GM10248 (cell line): ENCODE measurements at places on chromosomes 13 and 19.

GRCh38 chr13:109387471-109387870, 398.9 kb downstream of the IRS2 start:
- no peak for DNase-seq

- DNase-seq, result no peak
Observed at GRCh38 chr13:90375851-90376250, 971.6 kb upstream of the MIR17HG start.

- DNase-seq, result no peak
Observed at GRCh38 chr13:109427148-109427547, 359.2 kb downstream of the IRS2 start.

DNA sequence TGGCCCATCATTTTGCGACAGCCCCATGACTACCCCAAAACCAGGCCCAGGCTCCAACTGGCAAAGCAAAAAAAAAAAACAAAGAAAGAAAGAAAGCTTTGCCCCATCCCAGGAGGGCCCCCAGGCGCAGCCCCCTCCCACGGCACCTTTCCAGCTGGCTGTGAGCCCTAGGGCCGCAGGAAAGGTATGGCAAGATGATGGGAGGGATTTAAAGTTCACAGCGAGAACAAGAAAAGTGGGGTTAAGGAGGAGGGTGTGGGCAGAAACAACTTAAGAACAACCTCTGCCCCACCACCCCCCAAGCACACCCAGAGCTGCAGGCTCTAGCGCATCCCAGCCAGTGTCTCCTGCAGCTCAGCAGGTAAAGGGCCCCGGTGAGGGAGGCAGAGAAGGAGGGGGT, at the start of gene CYP2F1:
CYP2F1 (plus strand) TSS at position 301 of the 400 bp plus-strand sequence. CDS start 1,757 bp downstream, outside the sequence.
- no peak for DNase-seq

DNA sequence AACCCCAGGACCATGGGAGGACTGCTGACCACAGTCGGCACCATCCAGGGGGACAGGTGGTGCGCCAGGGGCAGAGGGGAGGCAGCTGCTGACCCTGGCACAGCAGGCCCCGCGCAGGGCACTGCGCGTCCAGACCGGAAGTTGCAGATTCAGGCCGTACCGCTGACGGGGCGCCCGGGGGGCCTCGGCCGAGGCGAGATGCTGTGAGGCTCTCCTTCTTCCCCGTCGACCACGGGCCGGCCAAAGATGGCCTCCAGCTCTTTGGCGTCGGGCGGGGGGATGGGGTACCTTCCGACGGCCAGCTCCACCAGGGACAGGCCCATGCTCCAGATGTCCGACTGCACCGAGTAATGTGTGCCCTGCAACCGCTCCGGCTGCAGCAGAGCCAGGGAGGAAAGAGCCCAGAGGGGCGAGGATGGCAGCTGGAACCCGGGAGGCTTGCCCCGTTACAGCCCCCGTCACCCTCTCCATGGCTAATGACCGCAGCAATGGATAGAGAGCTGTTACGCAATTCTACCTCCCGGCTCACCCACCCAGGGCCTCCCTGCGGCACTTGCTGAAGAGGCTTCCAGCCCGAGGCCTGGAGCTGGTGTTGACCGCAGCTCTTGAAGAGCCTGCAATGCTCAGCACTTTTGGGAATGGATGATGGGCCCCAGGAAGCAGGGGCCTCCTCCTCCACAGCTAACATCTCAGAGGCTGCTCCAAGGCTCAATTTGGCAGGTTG, 24.7 kb downstream of the MAP2K2 start:
- no peak for DNase-seq

GRCh38 chr19:58557221-58558065, 968 bp downstream of the UBE2M start:
- DNase-seq, result no peak

DNA sequence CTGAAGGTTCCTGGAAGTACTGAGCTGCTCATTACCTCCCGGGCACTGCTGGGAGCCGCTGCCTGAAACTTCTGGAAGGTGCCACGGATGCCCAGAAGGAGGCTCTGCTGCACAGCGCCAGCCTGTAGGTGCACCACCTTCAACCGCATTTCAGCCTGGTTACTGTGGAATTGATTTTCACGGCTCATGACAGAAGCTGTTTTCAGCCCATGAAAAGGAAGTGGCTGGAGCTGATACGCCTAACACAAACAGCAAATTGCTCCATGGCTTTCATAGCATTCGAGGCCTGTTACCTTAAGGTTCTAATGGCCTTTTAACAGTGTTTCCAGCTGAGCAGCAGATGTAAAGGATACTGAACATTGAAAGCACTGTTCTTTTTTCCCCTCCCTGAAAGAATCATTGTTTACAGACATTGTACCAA, 22.0 kb downstream of the GPC6 start:
- no peak for DNase-seq
